Immature natural killer cell (primary cell): ENCODE measurements at places on chromosomes 1 and 21.

- DNase-seq = no peak
These were observed 24.2 kb upstream of the CD34 start for GRCh38 chr1:207935166-207935583.

GRCh38 chr21:32270748-32271147 lies 8.1 kb downstream of the MIS18A start:
- DNase-seq = no peak

DNA sequence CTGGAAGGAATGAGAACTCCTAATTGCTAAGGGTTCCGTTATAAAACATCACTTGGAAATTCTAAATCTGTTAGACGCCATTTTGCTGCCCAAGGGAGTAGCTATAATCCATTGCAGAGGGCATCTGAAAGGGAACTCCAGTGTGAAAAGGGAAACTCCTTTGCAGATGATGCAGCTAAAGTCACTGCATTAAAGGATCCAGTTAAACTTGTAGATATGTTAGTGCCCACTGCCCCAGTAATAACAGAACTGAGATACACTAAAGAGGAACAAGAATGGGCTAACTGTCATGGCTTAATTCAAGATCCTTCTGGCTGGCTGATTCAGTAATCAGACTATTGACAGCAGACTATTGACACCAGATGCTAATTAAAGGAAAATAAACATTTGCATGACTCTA lies 81.8 kb upstream of the KIAA0040 start:
- DNase-seq = no peak

- no peak for DNase-seq
These were observed 2.5 kb upstream of the LEFTY1 start for GRCh38 chr1:225891229-225891972.

DNA sequence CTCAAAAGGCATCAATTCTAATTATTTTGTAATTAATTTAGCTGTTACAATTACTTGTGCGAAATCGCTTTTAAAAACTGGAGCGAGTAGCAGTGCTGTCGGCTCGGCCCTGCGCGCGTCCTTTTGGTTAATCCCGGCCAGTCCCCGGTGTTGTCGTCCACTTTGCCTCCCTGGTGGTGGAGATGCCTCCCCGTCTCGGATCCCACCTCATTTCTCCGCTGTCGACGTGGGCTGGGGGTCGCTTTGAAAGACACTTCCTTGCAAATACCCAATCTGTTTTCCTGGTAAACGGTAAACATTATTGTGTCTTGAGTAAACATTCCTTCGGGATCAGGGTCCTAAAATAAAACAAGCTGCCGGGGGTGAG lies 3.7 kb downstream of the FOXD3 start:
- DNase-seq = no peak

GRCh38 chr1:235955777-235956176 lies 89.1 kb upstream of the LYST start:
- no peak for DNase-seq

- DNase-seq = no peak
These were observed 535.8 kb upstream of the ADGRL2 start for GRCh38 chr1:81264976-81265375.

DNA sequence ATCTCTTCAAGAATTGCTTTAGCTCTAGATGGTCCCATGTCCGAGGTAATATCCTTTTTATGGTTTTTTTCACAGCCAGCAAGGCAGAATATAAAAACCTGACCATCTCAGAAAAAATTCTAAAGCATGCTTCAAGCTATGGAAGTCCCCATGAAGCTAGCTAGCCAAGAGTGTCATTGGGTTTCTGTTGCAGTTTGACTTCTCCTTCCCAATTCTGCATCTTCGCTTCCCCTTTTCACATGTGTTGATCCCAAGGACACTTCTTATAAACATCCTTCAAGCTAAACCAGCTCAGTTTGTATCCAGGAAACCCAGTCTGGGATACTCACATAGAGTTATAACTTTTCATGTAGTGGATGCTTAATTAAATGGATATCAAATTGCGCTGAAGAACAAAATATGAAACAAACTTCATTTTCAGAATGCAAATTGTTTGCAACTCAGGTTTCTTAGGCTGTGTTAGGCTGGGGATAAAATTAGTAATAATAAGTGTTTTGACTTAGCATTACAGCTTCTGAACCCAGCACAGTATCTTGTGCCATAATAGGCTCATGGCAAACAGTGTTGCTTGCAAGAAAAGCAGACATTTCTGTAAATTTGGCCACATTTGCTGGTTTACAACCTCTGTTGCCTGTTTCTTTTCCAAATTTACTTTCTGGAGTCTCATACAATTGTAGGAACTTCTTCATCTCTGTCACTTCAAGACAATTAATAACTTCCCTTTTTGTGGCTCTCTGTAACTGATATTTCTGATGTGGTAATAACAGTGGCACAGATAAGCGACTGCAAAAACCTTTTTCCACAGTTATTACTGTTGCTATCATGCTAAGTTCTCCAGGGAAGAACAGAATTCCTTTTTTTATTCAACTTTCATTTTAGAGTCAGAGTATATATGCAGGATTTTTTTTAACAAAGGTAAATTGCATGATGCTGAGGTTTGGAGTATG lies 53.2 kb downstream of the NCAM2 start:
- no peak for DNase-seq

DNA sequence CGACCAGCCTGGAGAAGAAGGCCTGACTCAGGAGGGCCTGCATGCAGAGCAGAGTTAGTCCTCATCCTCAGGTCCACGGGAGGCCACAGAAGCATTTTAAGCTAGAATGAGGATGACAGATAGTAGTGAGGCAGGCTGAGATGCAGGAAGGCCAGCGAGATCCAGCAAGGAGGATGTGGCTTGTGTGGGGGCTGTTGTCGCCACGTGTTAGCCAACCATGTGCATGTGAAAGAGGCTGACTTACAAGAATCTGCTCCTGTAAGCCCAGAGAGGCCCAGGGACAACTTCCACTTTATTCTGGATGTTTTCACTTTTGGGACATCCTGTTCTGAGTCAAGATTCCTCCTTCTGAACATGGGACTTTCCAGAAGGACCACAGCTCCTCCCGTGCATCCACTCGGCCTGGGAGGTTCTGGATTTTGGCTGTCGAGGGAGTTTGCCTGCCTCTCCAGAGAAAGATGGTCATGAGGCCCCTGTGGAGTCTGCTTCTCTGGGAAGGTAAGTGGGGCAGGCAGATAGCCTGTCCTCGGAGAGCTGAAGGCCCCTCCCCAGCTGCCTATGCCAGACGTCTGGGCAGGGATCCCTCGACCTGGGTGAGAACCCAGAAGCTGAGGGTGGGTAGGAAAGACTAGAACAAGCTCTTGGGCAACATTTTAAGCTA lies at the start of gene SLAMF8:
TSS of gene SLAMF8 (plus strand) at position 433 of the 661 bp plus-strand sequence. CDS start at position 459, 26 bp downstream.
- peak; percentile 87 for DNase-seq

DNA sequence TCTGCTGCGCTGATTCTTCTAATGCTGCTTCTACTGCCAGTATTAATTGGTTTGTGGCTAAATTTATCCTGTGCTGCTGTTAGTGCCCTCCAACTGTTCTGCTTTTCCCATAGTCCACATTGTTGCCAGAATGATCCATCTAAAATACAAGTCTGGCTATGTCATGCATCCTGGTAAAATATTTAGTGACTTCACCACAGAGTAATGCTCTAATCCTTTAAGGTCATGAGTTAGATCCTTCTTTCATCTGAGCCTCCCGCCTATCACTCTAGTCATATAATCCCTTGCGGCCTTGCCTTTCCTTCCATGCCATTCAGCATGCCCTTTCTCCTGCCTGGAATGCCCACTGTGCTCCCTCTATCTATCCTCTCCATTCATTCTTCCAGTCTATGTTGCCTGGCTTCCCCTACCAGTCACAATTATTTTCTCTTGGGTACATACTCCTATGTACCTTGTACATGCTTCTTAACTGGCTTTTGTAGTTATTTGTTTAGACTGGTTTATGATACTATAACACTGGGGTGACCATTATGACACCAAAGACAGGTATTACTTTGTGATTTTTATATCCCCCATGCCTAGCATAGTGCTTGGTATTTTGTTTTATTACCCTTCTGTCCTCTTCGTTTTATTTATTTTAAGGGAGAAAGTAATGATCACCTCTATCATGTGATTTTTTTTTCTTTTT lies 144.0 kb downstream of the MAGI3 start:
- no peak for DNase-seq

DNA sequence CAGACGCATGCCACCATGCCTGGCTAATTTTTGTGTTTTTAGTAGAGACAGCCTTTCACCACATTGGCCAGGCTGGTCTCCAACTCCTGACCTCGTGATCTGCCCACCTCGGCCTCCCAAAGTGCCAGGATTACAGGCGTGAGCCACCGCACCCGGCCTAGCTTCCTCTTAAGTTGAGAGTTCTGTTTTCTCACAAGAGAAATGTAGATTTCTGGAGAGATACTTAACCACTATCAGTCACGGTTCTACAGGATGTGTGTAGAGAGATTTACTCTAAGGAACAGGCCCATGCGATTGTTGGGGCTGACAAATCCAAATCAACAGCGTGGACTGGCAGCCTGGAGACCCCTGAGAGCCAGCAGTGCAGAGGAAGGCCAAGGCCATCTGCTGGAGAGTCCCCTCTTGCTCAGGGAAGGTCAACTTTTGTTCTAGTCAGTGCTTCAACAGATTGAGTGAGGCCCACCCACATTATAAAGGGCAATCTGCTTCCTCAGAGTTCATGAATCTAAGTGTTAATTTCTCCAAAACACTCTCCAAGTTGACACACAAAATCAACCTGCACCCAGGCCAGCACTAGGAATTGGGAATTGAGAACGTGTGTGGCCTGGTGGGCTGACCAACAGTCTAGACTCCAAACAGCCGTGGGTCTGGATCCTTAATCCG lies 38.7 kb downstream of the CHAF1B start:
- DNase-seq = peak; percentile 34

DNA sequence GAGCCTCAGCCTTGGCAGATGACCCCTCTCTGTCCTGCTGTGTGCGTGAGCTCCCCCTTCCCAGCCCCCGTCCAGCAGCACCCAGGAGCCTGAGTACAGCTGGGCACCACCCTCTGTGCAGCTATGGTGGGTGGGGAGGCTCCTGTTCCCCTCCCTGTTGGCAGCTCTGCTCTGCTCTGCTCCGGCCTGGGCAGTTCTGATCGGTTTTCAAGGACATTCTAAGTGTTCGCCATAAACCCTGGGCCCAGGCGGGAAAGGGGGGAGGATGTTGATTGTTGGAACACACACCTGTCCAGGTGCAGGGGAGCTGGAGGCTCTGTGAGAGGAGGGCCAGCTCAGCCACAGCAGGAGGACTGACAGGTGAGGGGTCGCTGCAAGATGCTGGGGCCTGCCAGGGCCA lies at the start of gene CLCNKB:
TSS of gene CLCNKB (plus strand) at position 262 of the 400 bp plus-strand sequence. CDS start 711 bp downstream, outside the sequence.
- no peak for DNase-seq

GRCh38 chr1:92708368-92708950 lies 76.4 kb downstream of the EVI5 start:
- DNase-seq = no peak

GRCh38 chr1:90768826-90769225 lies 51.7 kb upstream of the BARHL2 start:
- DNase-seq = no peak

DNA sequence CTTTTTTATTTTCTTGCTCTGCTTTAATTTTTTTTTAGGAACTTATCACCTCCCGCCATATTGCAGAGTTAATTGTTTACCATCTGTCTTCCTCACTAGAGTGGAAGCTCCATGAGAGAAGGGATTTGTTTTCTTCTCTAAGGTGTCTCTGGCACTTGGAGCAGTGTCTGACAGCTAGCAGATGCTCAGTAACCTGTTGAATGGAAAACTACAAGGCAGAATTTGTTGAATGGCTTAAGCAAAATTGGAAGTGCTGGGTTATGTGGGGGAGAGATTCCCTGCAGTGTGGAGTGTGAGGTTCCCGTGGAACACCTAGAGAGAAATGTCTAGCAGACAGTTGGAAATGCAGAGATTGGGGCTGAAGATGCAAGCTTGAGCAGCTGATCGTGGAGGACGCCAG lies 59.5 kb upstream of the PARP1 start:
- DNase-seq = no peak

- DNase-seq = no peak
These were observed 64.7 kb downstream of the PRRC2C start for GRCh38 chr1:171550050-171550449.

- no peak for DNase-seq
These were observed 19.8 kb upstream of the ABCD3 start for GRCh38 chr1:94398356-94398755.

GRCh38 chr1:39899611-39900538 lies 1.8 kb downstream of the MYCL start:
- DNase-seq = no peak

DNA sequence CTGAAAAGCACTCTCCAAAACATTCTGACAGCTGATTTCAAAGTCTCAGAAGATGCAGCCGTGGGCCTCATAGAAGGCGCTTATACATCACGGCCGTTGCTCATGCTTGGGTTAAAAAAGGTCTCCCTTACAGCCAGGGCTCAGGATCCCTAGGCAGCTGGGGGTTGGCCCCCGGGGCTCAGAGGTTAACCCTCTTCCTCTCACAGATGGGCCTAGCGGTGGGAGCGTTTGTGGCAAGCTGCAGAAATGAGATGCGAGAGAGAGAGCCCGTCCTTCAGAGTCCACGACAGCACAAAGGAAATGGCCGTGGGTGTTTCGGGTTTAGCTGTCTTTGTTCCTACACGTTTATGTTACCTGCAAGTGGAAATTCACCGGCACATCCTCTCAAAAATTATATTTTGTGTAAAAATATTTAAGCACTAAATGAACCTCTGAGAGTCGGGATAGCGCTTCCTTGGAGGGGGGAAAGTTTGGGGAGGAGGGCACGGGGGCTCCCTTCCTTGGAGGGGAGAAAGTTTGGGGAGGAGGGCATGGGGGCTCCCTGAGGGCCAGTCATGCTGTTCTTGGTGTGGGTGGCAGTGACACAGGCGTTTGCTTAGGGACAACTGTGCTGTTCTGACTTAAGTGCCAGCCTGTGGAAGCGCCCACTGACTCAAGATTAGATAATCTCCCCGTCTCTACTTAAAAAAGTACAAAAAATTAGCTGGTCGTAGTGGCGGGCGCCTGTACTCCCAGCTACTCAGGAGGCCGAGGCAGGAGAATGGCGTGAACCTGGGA lies 20.5 kb upstream of the PRDM15 start:
- peak; percentile 69 for DNase-seq

GRCh38 chr1:66258404-66259105 lies 275.4 kb upstream of the SGIP1 start:
- DNase-seq = no peak

- no peak for DNase-seq
These were observed 468.5 kb downstream of the PCP4 start for GRCh38 chr21:40335704-40336103.

DNA sequence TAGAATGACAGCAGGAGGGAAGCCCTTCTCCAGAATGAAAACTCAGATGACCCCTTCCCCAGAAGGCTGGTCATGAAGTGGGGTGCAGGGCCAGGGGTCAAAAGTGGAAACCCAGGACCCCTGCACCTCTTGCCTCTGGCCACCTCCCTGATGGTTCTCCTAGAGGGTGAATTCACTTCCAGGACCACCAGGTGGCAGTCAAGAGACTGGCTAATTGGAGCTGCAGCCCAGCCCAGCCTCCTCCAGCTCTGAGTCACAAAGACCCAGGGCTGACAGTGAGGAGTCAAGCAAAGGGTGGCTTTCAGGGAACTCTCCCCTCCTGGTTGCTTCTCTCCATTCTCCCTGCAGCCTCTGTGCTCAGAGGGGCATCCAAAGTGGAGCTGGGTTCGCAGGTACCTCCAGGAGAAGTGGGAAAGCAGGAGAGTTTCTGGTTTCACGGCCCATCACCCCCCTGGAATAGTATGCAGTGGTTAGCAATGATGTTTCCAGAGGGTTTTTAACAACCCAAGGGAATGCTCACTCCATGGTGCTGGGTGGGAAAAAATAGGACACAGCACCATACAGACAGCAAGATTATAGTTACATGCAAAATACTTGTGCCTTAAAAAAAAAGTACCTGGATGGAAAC lies 6.1 kb upstream of the EPHB2 start:
- DNase-seq = peak; percentile 59
